ENCODE measurements at places on chromosomes 5 and 9.

- DNase-seq = no peak
These were observed 459.4 kb upstream of the NMUR2 start for GRCh38 chr5:152864447-152864846.

DNA sequence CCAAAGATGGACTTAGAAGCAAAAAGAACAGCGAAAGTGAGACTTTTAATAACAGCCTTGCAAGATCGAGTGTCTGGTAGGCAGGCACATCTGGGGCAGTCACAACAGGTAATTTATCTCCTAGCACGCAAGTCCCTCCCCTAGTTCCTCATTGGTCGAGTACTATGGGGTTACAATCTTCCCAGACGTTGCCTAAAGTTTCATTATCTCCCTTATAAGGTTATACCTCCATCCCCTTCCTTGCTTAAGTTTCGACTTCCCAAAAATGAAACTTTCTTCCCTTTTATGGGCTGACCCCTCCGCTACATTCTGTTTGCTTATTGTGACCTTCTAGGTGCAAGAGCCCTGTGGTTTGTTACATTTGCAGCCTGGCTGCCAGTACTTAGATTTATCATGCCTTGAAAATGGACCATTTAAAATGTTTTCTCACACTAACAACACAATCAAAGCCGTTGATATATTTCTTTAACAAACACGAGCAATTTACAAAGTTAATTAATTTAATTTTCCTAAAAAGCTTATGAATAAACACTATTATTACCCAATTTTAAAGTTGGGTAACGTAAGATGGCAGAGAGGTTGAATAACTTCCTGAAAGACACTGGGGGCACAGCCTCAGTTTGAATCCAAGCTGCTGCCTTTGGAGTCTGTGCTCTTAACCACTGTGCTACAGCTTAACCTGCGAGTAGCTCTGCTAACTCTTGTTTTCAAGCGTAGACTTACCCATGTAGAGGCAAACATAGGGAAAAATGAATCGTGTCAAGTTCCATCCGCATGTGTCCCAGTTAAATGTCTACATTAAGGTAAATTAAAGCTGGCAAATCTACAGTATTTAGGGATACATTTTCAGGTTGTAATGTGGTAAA is 91.7 kb downstream of the EDIL3 start:
- DNase-seq = no peak

GRCh38 chr5:139839918-139840317 is 44.3 kb downstream of the PSD2 start:
- DNase-seq = no peak

DNA sequence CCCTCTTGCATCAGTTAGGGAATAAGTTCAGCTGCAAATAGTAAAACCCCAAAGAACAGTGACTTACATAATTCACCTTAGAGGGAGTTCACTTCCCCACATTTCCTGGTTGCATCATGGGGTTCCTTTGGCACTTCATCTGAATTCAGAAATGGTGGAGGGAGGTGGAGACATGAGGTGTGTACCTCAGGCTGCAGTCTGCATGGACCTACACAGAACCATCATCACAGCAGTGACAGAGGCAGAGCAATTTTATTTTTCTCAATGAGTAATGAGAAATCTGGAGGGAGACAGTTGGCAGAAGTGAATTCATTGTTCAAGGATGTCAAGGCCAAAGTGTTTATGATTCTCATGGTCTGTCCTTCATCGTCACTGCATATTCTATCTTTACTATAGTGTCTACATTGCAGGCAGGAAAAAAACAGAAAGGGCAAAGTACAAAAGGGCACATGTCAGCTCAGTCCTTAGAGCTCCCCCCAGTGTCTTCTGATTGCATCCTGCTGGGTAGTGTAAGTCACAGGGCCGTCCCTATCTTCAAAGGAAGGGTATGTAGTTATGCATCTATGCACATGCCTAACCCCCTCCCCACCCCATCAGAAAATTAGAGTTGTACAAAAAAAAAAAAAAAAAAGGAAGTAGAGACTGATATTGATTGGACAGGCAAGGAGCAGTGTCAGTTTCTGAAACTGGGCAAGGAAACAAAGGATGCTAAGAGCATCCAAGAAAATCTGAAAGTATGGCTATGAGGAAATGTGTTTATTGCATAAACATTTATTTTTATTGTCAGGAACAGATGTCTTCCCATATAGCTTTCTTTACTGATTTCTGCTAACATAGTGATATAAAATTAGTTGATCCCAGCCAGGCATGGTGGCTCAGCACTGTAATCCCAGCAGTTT is 132.7 kb upstream of the APC start:
- no peak for DNase-seq

DNA sequence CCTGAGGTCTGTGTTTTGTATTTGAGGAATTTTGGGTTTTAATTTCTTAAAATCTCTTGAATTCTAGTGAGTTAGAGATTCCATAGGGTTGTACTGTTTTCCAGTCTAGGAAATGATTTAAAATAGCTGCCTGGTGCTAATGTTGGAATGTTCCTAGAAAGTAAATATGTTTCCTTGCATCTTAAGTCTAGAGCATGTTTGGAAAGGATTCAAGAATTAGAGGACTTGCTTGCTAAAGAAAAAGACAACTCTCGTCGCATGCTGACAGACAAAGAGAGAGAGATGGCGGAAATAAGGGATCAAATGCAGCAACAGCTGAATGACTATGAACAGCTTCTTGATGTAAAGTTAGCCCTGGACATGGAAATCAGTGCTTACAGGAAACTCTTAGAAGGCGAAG is 41.8 kb downstream of the LMNB1 start:
- no peak for DNase-seq

- no peak for DNase-seq
These were observed 34.0 kb downstream of the SCGB3A1 start for GRCh38 chr5:180557217-180557809.

- no peak for DNase-seq
These were observed 4.1 kb upstream of the IER5L start for GRCh38 chr9:129182122-129182521.

GRCh38 chr5:57710126-57710525 is 227.5 kb upstream of the ACTBL2 start:
- DNase-seq = no peak

GRCh38 chr5:141914199-141914743 is 9.4 kb upstream of the DELE1 start:
- DNase-seq = no peak

DNA sequence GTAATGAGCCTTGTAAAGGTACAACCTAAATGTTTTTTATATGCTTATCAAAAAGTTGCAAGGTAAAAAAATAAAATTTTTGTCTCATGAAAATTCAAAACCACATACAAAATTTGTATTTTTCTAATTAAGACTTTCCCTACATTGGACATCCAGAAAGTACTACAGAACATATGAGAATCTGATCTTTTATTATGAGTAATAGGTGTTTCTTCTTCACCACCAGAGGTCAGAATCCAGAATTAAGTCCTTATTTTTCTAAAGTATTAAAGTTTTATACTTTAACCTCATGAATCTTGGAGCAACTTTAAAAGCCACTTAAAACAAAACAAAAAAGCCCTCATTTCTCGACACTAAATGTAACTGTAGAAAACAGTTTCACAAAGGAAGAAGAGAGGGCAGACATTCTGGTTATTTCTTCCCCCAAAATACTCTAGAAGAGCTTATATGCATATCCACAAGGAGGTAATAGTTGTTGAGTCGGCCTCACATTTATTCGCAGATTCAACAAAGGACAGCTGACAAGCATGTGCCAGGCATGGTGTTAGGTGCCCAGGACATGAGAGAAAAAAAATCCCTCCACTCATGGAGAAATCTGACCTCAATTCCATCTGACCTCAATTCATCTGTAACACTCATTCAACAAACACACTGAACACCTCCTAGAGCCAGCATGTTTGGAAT is 69.3 kb downstream of the MLLT3 start:
- no peak for DNase-seq

- DNase-seq = no peak
These were observed 191.4 kb downstream of the MAN2A1 start for GRCh38 chr5:109880907-109881685.

DNA sequence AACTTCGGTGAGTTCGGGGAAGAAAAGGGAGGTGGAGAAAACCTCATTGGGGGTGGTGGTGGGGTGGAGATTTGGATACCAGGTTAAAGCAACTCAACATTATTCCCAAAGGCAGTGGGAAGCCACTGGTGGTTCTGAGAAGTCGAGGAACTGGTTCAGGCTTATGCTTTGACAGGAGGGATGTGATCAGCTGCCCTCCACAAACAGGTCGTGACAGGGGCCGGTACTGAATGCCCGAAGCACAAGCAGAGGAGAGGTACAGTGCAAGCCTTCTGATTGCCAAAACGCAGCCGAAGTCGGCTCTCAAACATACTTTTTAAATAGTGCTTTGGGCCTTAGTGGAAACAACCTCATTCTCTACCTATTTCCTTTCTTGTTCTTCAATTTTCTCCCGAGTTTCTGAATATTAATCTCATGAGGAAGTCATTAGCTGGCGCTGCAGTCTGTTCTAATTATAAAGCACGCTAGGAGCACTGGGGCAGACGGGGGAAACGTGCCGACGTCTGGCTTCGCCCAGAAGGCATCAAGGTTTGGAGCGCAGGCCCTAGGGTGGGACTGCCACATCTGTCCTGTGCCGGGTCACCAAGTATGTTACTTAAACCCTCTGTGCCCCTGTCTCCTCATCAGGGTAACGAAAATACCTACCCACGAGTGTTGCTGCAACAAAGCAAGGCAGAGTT is 27.3 kb downstream of the SHB start:
- DNase-seq = no peak

- DNase-seq = no peak
These were observed 65.1 kb downstream of the NEK6 start for GRCh38 chr9:124322618-124323432.

DNA sequence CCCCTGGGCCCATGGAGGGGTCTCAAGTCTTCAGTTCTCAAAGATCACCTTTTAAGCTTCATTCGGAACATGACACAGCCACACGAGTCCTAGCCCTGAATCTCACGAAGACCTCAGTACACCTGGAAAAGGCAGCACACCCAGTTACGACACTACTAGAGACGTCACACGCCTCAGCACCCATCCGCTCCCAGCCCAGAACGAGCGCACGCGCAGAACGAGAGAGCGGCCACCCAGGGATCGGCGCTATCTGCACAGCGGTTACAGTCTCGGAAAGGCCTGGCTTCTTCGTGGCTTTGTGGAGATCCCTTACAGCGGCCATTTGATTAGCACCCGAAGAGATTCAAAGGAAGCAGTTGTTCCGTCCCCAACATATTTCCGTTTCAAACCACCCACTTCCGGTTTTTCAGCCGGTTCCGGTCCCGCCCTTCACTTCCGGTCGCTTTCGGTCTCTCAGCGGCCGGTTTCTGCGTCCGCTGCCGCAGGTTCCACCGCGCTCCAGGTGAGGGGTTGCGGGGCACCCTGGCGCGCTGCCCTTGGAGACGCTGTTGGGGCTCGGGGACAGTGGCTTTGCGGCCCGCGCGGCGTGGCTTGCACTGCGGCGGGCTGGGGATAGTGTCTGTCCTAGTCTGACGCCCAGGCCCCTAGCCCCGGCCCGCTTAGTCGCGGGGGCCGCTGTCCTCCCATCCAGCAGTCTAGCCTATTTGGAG is at the start of gene UBLCP1:
TSS of gene UBLCP1 (plus strand) at position 432 of the 710 bp plus-strand sequence. CDS start 5,626 bp downstream, outside the sequence.
- peak; percentile 79 for DNase-seq

DNA sequence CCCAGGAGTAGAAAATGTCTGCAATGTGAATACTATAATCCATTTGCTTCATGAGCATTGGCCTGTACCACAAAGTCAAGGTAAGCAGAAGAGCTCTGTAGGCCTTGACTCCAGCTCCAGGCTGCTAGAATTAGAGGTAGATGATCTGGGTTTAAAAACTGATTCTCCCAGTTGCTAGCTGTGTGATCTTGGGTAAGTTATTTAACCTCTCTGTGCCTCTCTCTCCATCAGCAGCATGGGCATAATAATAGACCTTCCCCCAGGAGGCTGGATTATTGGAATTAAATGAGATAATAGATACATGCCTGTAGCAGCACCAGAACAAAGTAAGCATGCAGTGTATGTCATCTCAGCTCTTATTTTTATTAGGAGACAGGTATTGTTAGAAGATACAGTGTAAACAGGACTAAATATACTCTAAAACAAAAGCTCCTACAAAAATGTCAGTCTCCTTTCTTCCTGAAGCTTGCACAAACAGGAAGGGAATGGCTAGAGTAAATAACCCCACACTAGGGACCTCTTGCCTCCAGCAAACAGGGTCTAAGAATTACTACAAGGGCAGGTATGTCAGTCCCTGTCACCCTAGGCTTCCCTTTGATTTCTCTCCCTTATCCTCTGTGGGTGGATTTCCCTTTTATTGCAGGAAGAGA is 57.5 kb downstream of the PSAT1 start:
- no peak for DNase-seq

DNA sequence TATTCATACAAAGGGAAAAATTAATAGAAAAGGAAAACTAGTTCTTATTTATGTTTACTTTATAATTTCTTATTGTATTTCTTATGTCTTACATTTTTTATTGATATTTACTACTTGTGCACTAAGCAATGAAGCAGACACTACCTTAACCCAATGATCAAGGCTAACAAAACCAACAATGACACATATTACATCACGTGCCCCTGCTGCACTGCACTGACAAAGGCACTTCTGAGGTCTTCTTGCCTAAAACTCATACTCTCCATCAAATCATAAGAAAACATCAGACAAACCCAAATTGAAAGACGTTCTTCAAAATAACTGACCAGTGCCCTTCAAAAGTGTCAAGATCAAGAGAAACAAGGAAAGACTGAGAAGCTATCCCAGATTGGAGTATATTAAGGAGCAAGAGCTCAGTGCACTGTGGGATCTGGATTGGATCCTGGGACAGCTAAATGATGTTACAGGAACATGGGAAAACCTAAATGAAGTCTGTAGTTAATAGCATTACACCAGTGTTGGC is 230.9 kb downstream of the AUH start:
- no peak for DNase-seq

- no peak for DNase-seq
These were observed 28.8 kb downstream of the G3BP1 start for GRCh38 chr5:151800532-151800931.

- no peak for DNase-seq
These were observed 33.8 kb downstream of the WNK2 start for GRCh38 chr9:93217706-93218105.

DNA sequence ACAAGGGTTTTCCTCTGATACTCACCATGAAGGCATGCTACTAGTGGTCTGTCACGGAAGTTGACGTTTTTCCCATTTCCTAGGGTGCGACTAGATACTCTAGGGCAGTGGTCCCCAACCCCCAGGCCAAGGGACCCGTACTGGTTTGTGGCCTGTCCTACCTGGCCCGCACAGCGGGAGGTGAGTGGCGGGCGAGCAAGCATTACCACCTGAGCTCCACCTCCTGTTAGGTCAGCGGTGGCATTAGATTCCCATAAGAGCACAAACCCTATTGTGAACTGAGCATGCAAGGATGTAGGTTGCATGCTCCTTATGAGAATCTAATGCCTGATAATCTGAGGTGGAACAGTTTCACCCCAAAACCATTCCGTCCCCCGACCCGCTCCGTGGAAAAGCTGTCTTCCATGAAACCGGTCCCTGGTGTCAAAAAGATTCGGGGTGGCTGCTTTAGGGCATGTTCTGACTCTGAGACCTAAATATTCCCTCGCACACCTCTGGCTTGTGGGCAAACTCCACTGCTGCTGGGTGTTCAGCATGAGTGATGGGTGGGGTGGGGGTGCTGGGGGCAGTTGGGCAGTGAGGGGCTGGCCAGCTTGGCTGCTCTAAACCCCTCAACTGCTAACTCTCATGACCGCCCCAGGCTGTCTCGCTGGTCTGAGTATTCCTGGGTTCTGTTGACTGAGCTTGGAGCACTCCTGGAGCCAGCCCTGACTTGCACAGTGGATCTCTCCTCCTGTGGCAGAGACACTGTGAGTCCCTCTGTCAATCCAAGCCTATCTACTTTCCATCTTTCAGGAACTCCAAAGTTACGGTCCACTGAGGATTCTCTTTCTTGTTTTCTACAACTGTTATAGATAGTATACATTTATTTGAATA is 78.3 kb upstream of the NEK6 start:
- DNase-seq = no peak

Data from CD4-positive, alpha-beta T cell treated with Interleukin-4 for 4 hours (primary cell).